GM04504 (cell line): ENCODE measurements at places on chromosomes 12 and 14.

GRCh38 chr12:3604748-3605586, 114.0 kb downstream of the PRMT8 start:
- DNase-seq: no peak

GRCh38 chr12:92952394-92952793, 23.3 kb upstream of the EEA1 start:
- no peak for DNase-seq

GRCh38 chr14:104751539-104752422, 1.2 kb upstream of the SIVA1 start:
- no peak for DNase-seq

DNA sequence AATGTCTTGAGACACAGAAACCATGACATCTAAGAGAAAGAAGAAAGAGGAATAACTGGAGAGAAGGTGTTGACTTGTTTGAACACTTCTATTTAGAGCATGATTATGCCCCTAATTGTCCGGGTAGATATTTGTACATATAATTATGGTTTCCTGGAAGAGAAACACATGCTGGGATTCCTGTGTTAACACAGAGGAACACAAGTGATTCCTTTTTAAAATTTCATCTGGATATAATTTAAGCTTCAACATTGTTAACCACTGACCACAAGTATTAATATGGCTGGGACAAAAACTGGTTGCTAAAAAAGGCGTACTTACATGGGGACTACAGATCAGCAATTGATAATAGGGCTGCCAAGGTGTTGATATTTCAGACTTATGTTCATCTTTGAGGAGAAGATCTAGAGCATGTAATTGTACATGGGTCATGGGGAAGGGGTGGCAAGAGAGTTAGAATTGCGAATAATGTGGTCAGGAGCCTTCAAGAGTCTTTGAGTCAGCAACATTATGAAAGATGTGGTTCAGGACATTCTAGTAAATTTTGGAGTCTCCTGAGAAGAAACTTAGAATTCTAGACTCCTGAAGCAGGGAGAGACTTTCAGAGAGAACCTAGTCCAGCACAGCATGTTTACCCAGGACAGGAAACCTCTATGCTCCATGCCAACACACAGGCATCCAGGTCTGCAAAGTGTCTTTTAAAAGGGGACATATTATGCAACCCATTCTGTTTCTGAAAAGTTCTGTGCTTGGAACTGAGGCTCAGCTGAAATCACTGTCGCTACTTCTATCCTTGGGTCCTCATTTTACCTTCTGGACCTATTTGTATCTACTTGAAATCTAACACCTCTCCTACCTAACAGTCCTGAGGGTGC, 56.5 kb downstream of the SLC38A1 start:
- DNase-seq: peak; percentile 14

DNA sequence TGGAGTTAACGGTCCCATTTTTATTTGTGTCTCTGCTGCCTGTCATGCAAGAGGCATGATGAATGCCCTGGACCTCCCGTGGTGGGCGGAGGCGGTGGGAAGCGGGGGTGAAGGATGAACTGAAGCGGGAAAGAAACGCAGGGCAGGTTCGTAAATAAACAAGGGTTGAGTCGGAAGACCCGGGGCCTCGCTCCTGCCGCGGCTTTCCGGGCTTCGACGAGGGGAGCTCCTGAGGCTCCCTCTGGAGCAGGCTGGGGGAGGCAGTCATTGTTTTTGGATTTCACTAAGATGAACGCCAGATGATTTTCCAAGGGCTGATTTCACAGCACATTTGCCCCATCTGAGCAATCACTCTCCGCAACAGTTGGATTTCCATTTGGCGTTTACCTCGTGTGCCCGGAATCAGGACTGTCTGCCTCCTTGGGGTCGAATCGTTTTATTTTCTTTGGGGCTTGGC, 130.2 kb downstream of the SLC38A6 start:
- DNase-seq: no peak

DNA sequence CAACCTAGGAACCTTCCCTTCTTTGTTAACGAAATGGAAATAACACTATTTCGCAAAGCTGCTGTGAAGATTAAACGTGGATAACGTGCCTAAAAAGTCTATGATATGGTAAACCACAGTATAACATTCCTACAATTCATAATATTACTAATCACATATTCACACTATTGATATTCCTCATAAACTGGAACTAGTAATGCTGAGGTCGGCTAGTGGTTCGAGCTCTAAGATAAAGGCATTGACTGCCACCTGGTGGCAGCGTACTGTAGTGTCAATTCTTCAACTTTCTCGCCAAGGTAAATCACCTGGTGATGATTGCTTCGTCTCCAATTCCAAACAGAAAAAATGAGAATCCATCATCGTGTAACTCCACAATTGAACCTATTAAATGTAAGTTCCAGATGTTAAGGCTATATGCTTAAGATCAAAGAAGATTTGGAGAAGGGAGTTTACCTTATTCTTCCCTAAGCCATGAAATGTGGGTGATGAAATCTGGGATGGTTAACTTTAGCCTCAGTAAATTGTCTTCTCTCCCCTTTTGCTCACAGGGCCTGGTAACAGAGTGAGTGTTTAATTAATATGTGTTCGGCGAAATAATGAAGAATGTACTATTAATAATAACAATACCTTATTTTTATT, 197.5 kb upstream of the TMEM132C start:
- peak; percentile 31 for DNase-seq

DNA sequence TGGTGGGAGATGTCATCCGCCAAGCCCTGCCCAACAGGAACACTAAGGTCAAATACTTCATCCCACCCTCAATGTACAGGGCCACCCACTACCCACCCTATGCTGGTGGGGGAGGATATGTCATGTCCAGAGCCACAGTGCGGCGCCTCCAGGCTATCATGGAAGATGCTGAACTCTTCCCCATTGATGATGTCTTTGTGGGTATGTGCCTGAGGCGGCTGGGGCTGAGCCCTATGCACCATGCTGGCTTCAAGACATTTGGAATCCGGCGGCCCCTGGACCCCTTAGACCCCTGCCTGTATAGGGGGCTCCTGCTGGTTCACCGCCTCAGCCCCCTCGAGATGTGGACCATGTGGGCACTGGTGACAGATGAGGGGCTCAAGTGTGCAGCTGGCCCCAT, 3.5 kb downstream of the B3GNT4 start:
- no peak for DNase-seq

DNA sequence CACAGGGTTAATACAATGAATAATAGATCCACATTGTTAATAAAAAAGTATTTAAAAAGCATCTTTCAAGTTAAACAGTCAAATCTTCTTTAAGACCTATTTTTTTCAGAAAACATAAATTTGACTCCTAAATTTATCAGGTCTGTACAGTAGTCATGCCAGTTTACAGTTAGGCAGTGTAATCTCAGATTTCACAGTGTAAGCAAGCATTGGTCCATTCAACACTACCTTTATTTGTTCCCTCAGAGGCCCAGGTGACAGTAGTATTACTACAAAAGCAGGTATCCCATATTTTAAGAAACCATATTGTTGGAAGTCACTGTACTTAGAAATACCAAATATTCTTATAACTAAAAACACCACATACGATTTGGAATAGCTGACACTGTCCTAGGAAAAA, 6.1 kb downstream of the ATP2B1 start:
- DNase-seq: no peak

DNA sequence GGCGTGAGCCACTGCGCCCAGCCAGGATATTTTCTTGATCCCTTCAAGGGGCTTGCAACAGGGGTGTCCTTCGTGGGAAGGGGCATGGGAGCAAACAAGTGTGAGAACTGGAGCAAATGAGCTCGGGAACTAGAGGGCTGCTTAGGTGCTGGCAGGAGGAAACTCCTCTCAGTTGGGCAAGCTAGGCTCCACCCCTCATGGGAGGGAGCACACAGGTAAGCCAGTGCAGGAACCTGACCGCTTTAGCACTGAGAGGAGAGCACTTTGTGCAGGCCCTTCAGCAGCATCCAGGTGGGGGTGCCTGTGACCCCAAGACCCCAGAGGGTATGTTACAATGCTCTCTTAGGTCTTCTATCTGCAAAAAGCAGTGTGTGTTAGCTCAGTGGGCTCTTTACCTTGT, 755.4 kb upstream of the MDGA2 start:
- no peak for DNase-seq

DNA sequence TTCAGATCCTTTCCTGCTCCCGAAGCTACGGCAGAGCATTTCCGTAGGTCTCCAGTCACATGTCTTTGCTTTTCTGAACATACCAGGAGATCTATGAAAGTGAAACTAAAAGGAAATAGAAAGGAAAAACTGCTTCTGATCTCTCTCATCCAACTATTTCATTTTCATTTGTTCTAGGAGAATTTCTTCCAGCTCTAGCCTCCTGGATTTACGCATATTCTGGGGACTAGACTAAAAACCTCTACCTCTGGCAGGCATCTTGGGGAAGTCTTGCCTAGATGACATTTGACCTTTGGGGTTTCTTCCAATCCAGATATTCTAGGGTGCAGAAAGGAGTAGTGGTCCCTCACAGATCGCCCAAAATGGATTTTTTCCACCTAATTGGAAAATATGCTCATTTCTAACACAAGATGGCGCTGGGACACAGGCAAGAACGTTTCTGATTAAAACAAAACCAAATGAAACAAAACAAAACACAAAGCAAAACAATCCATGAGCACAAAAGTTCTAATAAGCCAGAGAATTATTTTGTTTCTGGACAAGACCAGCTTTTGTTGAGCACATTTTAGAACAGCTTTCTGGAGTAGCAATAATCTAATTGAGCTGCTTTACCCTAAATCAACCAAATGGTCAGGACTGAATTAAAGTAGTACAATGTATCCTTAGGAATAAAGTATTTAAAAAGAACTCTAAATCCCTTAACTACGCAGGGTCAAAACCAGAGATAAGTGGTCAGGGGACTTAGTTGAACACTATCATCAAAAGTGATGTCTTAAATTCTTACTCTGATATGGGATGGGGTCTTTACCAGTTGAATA, 12.3 kb upstream of the PARP11 start:
- no peak for DNase-seq

GRCh38 chr12:130920723-130921381, 32.9 kb upstream of the ADGRD1 start:
- peak; percentile 52 for DNase-seq

DNA sequence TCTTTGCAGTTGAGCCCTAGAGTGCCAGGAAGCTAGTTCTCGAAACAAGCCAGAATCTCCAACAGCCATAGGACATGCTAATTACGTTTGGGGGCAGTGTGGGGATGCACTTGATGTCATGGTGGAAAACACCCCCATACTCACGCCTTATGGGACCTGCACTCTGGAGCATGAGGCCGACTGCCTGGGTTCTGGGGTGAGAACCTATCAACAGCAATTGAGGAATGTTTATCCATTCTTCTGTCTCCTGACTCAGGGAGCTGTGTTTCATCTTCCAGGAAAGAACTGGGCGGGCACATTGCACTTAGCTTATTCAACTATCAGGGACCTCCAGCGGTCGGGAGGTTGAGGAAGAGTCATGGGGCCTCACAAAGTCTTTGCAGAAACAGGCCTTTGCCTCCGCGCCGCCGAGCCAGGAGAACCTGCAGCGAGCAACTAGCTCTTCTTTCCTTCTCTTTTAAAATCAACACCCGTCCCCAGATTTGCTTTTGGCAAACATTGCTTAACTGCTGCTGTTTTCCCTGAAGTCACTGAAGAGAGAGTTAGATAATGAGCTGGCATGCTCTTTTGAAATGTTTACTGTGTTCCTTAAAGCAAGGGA, 226.1 kb upstream of the DIO3 start:
- no peak for DNase-seq

DNA sequence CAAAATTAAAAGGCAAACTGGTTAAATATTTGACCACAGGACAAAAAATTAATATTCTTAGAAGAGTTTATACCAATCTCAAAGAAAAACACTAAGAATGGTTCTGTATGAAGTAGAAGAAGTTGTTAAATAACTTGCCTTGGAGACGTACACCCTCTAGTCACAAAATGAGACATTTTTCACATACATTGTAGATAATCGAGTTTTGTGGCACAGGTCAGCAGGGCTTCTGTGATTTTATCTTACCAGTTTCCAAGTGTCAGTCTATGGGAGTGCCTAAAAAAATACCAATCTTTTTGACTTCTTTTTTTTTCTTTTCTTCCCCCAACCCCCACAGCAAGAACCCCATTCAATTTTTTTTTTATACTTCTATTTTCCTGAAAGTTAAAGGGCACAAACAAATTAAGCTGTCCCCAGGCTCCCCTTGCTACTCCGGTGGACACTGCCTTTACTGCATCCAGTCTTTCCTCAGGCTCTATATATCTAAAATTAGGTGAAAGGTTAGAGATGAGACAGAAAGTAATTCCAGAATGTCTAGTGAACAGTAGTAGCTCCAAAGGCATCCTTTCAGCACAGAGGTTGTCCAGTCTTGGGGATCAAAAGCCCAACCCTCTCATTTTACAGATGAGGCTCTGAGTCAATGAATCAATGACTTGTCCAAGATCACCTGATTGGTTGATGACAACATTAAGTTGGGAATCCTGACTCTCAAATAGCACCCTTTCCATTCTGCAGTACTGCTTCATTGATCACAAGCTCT, 6.2 kb downstream of the LIMA1 start:
- no peak for DNase-seq

GRCh38 chr12:72499244-72499643, 227.1 kb downstream of the TRHDE start:
- no peak for DNase-seq

DNA sequence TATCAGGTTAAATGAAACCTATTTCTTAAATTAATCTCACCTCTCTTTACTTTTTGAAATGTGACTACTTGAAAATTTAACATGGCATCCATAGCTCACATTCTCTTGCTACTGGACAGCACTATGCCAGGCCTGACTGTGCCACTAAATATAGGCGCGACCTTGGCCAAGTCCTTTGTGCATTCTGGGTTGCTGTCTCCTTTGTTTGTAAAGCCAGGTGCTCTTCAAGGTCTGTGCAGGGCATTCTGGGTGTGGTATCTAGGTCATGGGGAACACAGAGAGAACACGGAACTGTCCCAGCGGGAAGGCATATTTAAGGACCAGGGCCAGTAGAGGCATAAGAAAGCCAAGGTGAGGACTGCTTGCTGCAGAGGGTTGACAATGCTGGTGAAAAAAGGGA, 121.2 kb downstream of the ZNF664 start:
- no peak for DNase-seq

DNA sequence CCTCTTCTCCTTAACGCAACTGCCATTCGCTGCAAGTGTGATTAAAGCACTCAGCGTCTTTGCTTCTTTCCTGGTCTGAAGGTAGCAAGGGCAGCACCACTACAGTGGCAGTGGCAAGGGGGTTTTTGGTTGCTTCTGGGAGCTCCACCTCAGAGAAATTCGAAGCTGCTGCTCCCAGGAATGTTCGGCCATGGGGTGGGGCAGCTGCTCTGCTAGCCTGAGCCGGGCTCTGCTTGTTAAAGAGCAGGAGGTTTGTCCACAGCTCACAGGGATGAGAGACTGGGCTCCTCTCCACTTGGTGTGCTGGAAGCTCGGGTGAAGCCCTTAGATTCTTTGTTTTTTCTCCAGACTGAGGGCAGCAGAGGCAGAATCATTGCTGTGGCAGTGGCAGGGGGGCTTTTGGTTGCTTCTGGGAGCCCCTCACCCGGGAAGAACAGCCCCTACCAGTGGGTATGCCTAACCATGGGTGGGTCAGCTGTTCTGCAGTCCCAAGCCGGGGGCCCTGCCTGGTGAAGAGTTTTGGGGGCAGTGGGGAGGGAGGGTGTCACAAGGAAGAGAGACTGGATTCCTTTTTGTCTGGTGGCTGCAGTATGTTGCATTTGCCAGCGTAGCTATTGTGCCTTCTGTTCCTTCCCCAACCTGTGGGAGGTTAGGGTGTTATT, 340.2 kb downstream of the AEBP2 start:
- DNase-seq: no peak
